Gastroesophageal sphincter (tissue), 4 donors: ENCODE measurements at places on chromosomes 5 and 9. TPM values are rescaled to one million over a fixed set of nuclear protein-coding genes. Genes with fewer than 3 reads are reported as not detected.

GRCh38 chr5:43061352-43062075 lies 21.4 kb upstream of the ANXA2R start:
- ATAC-seq, result no peak

Gene ADAMTS19
- total RNA-seq, result 7.8 TPM

Gene OR1Q1
- total RNA-seq, result not detected

- ATAC-seq, result no peak
These were observed 179.0 kb upstream of the MOCS2 start for GRCh38 chr5:53288511-53288910.

GRCh38 chr5:158590746-158591300 lies 508.9 kb downstream of the EBF1 start:
- ATAC-seq, result no peak

DNA sequence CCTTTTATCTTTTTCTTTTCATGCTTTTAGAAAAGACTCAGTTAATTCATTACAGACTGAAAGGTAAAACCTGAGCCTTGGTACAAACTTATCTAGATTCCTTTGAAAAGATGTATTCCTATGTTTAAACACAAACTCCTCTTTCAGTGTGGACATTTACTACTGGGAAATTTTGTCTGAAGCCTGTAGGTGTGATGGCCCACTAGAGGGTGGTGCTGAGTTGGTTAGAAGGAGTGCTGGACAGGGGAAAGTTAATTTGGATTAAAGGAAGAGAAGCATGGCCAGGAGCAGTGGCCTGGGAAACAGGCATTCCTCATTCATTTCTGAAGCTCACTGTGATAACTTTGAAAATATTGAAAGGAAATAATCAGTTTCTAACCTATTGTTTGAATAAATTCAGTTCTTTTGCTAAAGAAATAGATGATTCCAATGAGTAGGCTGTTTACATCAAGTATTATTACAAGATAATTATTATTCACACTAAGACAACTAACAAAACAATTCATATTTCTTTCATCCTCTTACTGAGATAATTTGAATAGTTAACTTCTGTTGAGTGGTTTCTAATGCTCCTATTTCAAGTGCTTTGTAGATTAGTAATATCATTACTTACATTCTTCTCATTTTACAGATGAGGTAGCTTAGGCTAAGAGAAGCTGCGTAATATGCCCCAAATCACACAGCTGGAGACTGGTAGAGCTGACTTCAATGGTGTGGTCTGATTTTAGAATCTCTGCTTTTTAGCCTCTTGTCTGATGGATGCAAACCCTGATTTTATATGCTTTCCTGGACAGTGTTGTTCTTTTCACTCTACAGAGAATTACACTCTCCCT lies 150.9 kb downstream of the ADGRV1 start:
- ATAC-seq, result no peak

DNA sequence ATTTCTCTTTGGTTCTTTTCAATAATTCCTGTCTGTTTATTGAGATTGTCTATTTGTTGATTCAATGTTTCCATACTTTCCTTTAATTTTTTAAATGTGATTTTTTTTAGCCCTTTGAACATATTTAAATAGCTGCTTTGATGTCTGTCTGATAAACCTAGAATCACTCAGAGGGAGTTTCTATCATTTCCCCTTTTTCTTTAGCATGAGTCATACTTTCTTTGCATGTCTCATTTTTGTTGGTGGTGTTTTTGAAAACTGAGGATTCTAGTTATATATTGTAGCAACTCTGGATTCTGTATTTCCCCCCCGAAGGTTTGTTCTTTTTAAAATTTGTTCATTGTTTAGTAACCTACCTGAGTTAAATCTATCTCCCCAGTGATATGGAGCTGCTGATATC lies 24.2 kb upstream of the ZNF618 start:
- ATAC-seq, result no peak

Gene CDX1
- not detected for total RNA-seq

GRCh38 chr5:78648359-78649210 lies at the start of gene LHFPL2:
TSS of gene LHFPL2 (minus strand) at chr5:78648772. CDS start at chr5:78510213, 138,559 bp downstream.
- ATAC-seq, result peak; percentile 88

DNA sequence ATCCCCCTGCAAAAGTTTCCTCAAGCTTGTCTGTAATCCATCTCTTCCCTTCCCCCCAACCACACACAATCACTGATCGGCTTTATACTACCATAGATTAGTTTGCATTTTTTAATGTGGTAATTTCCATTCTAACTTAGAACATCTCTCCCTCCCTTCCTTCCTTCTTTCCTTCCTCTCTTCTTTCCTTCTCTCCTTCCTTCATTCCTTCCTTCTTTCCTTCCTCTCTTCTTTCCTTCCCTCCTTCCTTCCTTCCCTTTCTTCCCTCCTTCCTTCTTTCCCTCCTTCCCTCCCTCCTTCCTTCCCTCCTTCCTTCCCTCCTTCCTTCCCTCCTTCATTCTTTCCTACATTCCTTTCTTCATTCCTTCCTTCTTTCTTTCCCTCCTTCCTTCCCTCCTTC lies 166.2 kb upstream of the MSX2 start:
- no peak for ATAC-seq

DNA sequence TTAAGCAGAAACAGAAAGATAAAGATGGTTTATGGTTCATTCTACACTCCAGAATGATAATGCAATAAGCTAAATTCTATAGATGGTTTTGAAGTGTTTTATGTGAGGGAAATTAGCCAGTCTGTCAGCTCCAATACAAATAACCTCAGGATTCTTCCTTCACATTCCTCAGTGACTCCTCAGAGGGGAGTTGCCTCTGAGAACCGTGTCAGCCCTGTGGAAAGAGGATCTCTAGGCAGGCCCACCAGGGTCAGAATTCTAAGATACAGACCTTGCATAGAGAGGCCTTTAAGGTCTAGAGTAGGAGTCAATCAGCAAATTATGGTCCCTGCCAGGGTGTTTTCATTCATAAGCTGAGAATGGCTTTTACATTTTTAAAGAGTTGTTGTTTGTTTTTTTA lies 26.6 kb downstream of the RUSC2 start:
- peak; percentile 29 for ATAC-seq

DNA sequence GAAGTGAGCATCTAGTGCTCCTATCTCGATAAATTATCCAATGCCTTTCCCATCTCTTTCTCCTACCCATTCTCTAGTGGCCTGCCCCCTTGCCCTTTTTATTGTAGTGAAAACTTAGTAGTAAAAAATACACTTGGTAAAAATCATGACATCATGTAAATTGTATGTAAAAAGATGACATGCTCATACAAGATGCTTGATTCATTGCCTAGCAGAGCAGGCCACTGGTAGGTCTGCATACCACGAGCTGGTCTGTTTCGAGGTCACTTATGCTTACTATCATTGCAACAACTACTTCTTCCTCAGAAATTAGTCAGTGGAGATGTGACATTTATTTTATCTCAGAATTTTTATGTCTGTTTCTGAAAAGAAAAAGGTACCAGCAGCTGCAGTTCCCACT lies 177.3 kb downstream of the C9orf152 start:
- ATAC-seq, result no peak

Gene EIF4E1B
- not detected for total RNA-seq

- ATAC-seq, result no peak
These were observed 74.3 kb upstream of the SPEF2 start for GRCh38 chr5:35543408-35543807.
